ENCODE measurements at places on chromosomes 1 and 21.
A peak's percentile ranks its signal among the peaks of the same experiment; 100 is the strongest.

GRCh38 chr1:93061895-93062792 lies 16.9 kb upstream of the MTF2 start:
- DNase-seq: peak; percentile 17

GRCh38 chr1:185345913-185346720 lies 29.1 kb upstream of the IVNS1ABP start:
- no peak for DNase-seq

DNA sequence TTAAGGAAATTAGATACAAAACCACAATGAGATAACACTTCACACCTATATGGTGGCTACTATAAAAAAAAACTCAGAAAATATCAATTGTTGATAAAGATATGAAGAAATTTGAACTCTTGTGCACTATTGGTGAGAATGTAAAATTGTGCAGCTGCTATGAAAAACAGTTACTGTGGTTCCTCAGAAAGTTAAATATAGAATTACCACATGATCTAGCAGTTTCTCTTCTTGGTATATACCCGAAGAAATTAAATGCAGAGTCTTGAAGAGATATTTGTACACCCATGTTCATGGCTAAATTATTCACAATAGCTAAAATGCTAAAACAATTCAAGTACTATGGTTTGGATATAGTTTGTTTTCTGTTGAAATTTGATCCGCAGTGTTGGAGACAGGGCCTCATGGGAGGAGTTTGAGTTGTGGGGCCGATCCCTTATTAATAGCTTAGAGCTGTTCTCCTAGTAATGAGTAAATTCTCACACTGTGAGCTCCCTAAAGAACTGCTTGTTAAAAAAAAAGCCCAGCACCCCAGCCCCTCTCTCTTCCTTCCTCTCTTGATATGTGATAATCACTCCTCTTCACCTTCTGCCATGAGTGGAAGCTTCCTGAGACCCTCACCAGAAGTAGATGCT lies 1412.1 kb downstream of the PLA2G4A start:
- DNase-seq: no peak

DNA sequence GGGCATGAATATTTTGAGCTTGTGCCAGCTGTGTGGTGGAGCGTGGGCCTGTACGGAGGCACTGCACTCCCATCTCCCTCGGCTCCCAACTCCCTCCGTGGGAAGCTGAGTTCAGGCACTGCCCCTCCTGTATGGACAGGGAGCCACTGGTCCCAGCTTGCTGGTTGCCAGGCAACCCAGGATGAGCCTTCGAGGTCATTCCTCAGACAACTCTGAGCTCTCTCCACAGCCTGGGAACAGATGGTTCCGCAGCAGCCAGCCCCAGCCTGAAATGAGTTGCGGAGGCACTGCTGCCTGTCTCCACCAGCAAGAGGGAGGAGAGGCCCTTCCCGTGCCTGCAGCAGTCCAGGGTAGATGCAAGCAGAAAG lies 58.4 kb upstream of the TENT5B start:
- no peak for DNase-seq

GRCh38 chr1:228211531-228212414 lies 3.9 kb downstream of the OBSCN start:
- no peak for DNase-seq

DNA sequence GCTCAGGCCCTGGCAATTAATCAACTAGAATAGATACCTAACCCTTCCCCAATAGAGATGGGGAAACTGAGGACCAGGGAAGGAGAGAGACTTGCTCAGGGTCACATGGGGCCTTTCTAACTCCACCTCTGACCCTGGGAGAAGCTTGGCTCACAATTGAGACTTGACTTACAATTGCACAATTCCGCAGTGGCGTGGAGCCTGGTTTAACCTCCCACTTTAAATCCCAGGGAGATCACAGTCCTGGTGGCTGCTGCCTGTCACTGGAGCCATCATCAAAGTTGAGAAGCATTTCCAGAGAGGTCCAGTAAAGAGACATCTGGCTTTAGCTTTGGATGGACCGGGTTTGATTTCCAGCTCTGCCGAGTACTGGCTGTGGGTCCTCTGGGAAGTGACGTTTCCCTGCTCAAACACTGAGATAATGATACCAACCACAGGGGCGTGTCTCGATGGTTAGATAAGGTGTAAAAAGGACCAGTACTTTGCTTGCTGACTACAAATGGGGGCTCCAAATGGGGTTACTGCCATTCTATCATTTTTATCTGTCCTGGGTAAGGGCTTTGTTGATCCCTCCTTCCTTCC lies 39.3 kb downstream of the TRIM62 start:
- DNase-seq: no peak

DNA sequence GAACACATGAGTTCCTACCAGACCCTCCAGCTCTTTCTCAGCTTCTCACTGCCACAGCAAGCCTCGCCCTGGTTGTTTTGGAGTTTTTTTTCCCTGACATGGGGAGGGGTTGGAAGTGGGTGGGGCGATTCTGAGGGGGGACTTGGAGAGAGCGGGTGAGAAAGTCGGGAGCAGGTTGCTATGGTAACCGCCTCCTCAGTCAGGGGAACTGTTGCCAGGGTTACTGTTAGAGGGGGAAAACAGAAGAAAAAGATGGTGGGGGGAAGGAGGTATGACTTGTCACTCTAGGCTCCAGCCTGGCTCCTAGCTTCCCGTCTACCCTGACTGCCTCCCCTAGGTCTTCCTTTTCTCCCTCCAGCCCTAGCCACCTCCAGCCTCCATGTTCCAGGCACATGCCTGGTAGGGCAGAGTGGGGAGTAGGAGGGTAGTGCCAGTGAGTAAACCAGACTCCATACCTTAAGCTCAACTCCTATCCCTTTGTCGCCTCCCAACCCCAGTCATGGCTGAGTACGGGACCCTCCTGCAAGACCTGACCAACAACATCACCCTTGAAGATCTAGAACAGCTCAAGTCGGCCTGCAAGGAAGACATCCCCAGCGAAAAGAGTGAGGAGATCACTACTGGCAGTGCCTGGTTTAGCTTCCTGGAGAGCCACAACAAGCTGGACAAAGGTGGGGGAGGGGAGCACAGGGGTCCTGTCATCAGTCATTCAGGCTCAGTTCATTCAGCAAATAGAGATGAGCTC lies 6.0 kb downstream of the PEA15 start:
- DNase-seq: no peak

- no peak for DNase-seq
Observed at GRCh38 chr1:234701737-234702341, 91.9 kb upstream of the IRF2BP2 start.

- no peak for DNase-seq
Observed at GRCh38 chr1:8598783-8599182, 218.7 kb downstream of the RERE start.

GRCh38 chr1:85313888-85314696 lies 37.7 kb upstream of the BCL10 start:
- peak; percentile 29 for DNase-seq

GRCh38 chr1:68112835-68113243 lies 62.4 kb upstream of the DIRAS3 start:
- DNase-seq: peak; percentile 75
